ENCODE measurements at places on chromosomes 2 and 18.

GRCh38 chr18:35186291-35187034 lies 54.4 kb upstream of the ZNF397 start:
- DNase-seq = no peak

GRCh38 chr18:21894619-21895367 lies 154.2 kb downstream of the MIB1 start:
- no peak for DNase-seq

GRCh38 chr2:186726938-186727337 lies 33.1 kb downstream of the FAM171B start:
- DNase-seq = no peak

DNA sequence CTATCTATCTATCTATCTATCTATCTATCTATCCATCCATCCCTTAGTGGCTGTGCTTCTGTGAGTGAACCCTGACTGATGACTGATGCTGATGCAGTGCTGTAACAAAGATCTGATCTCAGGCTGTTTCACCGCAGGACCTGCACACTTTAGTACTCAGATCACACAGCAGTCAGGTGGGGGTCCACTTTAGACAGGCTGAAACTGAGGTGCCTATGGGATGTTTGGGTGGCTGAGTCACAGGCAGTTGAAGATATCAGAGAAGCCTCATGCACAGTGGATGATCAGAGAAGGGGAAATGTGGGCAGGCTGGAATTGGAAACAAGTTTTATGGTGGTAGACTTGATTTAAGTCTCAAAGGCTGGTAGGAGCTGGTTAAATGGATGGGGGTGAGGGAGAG lies 156.4 kb downstream of the INSIG2 start:
- no peak for DNase-seq

DNA sequence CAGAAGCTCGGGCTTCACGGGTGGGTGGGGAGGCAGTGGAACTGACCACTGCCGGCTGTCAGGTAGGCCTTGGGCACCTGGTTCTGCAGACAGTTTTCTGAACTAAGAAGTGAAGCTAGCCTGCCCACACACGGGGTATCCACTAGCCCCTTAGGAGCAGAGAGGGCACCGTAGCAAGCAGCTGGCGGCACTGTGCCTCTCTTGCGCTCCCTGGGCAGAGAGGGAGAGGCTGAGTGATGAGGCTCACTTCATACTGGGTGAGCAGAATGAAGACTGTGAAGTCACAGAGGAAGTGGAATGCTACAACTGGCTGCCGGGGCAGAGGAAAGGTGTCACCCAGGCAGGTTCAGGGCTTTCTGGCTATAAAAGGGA lies 753 bp downstream of the ITPRIPL1 start:
- peak; percentile 36 for DNase-seq

DNA sequence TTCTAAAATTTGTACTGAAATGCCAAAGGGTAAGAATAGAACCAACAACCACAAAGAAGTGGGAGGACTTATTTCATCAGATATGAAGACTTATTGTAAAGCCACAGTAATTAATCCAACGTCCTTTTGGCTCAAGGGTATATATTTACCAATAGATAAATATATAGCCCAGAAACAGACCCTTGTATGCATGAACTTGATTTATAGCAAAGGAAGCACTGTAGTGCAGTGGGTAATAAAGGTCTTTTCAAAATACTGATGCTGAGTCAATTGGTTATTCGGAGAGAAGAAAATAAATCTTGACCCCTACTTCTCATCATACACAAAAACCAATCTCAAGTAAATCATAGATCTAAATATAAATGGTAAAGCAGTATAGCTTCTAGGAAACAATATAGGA lies 200.5 kb upstream of the ST6GAL2 start:
- no peak for DNase-seq

- DNase-seq = no peak
Measured at GRCh38 chr2:50624506-50624905, 407.4 kb downstream of the NRXN1 start.

DNA sequence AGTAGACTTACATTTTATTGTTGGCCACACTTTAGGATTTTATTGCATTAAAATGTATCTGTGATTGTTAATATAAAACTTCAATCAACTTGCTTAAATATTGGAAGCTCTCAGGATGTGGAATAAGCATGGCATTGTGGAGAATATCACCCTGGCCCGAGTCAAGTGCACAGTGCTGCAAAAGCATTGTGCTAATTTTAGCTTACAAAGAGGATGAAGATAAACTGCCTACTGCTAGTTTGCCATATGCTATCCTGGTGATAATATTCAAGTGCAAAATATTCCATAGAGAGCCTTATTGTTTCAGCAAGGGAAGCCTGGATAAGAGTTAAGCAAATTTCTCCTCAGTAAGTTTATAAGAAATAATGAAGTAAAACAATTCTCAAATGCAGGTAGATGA lies 54.5 kb downstream of the MEIS1 start:
- no peak for DNase-seq

- DNase-seq = no peak
Measured at GRCh38 chr2:42224422-42225067, 55.4 kb downstream of the EML4 start.

DNA sequence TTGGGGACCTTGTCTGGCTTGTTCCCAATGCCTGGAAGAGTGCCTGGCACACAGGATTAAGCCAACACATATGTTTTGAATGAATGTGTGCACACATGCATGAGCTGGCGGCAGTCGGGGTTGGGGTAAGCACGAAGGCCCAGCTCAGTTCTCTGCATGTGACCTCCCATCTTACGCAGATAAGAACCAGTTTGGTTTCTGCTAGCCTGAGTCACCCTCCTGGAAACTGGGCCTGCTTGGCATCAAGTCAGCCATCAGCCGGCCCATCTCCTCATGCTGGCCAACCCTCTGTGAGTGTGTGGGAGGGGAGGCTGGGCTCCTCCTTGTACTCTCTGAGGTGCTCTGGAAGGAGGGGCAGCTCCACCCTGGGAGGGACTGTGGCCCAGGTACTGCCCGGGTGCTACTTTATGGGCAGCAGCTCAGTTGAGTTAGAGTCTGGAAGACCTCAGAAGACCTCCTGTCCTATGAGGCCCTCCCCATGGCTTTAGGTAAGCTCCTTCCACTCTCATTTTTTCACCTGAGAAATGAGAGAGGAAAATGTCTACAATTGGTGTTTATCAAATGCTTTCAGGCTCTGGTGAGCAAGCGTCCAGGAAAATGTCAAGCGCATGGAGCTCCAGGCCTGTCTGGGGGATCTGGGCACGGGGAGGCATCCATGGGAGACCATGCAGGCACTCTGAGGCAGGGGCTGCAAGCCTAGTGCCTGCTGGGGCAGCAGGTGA lies 9.7 kb upstream of the IL1RN start:
- no peak for DNase-seq

DNA sequence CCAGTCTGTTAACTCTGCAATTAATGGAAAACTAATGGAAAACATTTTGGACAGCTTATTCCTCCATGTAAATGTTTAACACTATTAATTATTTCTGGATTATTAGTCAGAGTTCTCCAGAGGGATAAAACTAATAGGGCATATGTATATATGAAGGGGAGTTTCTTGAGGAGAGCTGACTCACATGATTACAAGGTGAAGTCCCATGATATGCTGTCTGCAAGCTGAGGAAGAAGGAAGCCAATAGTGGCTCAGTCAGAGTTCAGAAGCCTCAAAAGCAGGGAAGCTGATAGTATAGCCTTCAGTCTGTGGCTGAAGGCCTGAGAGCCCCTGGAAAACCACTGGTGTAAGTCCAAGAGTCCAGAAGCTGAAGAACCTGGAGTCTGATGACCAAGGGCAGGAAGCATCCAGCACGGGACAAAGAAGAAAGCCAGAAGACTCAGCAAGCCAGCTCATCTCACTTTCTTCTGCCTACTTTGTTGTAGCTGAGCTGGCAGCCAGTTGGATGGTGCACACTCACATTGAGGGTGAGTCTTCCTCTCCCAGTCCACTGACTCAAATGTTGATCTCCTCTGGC lies 136.0 kb downstream of the PTH2R start:
- DNase-seq = no peak

GRCh38 chr18:24992491-24992890 lies 359.5 kb downstream of the ZNF521 start:
- no peak for DNase-seq

DNA sequence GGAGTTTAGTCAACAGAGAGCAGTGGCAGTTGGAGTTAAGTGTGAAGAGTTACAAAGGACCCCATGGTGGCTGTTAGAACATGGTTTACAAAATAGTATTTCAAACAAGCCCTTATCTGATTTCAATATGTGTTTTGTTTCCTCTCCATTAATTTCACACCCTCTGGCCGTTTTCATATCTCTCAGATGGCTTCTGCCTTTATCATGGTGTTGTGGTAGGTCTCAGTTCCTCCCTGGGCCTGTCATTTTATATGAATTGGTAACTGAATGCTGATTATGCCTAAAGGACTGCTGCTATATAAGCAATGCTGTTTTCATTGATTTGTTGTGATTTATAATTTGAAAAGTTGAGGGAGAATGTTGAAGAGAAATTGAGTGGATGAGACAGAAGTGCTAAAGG lies 686.7 kb downstream of the NYAP2 start:
- no peak for DNase-seq

GRCh38 chr2:1663621-1664020 lies 80.7 kb downstream of the PXDN start:
- DNase-seq = no peak

DNA sequence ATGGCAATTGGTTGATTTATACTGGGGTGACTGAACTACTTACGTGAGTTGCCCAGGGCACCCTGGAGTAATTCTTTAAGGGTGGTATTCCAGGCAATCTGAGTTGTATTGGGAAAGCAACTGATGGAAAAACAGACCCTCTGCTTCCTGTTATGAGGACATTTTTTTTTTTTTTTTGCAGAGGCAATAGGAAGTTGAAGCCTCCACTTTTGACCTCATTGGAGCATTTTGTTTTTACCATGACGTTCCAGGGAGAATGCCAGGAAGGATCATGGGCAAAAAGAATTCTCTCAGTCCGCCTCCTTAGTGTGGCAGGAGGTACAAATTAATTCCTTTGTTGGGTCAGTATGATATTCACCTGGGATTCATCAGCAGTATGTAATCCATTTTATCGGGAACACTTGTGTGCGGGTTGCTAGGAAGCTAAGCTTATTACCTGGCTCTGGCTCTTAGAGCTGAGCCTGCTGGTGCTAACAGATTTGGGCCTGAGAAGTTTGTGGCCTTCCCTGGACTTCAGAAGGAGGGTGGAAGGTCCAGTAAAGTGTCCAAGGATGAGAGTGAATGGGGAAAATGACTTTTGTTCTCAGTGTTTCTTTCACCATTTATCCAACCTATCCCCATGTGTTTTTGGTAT lies 272.9 kb upstream of the EPAS1 start:
- no peak for DNase-seq

GRCh38 chr2:40016151-40016885 lies 237.3 kb upstream of the THUMPD2 start:
- no peak for DNase-seq

DNA sequence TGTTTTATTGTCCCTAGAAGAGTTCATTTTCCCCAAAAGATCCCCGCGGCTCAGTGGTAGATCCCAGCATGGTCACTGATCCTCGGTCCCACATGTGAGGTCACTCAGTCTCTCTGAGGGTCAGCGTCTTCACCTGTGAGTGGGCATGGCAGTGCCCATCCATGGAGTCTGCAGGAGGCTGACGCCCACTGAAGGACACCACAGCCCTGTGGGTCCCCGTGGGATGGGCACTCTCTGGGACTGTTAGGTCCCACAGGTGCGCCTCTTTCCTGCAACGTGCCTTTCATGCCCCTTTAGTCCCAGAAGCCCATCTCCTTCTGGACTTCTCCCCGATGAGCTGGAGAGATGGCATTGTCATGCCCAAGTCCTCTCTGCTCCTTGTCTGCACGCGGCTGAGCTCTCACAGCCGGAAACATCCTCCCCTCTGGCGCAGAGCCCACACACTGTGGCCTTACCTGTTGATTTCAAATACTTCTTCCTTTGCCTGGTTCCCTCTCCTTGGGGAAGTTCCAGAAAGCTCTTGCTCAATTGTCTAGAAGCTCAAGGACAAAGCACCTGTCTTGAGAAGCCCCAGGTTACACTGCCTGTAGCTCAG lies 75.9 kb downstream of the PTGR3 start:
- no peak for DNase-seq

- no peak for DNase-seq
Measured at GRCh38 chr2:84889332-84889731, 8.4 kb upstream of the TRABD2A start.

DNA sequence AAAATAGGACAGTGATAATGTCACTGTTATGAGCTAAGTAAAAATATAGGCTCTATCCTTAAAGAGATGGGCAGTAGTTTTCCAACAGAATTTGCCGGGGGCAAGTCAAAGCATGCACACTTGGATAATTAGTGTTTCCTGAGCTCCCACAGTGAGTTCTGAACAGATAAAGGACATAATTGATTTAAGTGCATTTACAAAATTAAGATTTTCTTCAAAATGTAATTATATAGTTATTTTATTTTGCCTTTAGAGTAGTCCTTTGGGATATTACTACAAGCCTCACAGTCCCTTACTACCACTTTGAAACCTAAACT lies 107.6 kb downstream of the RAPGEF4 start:
- no peak for DNase-seq

All from activated T-helper 1 cell treated with Interleukin-2 at 50 U/mL for 16 hours (primary cell).